ENCODE measurements at places on chromosomes 2 and 18.

DNA sequence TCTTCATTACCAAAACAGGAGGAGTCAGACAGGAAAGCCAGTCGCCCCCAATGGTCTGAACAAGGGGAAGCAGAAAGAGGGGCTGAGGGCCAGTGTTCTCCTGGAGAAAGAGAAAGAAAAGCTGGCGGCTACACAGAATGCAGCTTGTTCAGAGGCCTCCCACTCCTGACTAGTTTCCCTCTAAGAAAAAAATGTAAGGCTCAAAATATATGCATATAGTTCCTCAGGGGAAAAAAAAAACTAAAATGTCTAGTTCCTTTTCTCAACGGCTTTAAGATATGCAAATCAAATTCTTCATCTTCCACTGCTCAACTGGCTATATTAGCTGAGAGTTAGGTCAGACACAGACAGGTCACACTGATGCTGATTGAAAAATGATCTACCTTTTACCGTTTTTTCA, 18.6 kb downstream of the MBOAT2 start:
- DNase-seq, result no peak

GRCh38 chr18:5250603-5251002, 44.9 kb downstream of the ZBTB14 start:
- DNase-seq, result no peak

- DNase-seq, result no peak
Measured at GRCh38 chr18:21439431-21439846, 161.1 kb downstream of the ESCO1 start.

DNA sequence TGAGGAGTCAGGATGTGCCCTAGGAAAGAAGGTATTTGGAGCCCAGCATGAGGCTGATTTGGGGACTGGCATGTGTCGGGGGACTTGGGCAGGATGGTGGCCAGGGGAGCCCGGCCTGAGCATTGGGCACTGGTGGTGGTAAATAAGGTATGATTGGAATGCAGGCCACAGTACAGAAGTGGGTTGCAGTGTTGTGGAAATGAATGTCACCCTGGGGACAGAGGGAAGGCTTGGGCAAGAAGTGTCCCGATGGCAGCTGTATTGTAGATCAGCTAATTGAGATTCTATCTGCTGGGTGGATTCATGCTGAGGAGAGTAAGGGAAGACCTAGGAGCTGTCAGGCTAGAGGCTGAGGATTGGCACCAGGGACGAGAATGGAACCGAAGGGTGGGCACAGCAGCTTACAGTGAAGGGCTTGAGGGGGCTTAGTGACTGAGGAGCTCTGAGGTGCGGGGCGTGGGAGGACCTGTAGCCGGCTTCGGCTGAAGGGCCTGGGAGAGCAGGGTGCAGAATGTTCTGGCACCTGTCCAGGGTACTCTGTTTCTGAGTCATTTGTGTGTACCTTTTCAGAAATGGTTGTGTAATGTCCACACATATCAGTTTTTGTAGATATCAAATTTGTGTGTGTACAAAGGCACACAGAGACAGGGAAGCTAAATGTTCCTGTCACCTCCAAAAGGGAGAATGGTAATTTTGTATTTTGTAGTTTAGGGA, 170.2 kb downstream of the PRKCE start:
- DNase-seq, result no peak

DNA sequence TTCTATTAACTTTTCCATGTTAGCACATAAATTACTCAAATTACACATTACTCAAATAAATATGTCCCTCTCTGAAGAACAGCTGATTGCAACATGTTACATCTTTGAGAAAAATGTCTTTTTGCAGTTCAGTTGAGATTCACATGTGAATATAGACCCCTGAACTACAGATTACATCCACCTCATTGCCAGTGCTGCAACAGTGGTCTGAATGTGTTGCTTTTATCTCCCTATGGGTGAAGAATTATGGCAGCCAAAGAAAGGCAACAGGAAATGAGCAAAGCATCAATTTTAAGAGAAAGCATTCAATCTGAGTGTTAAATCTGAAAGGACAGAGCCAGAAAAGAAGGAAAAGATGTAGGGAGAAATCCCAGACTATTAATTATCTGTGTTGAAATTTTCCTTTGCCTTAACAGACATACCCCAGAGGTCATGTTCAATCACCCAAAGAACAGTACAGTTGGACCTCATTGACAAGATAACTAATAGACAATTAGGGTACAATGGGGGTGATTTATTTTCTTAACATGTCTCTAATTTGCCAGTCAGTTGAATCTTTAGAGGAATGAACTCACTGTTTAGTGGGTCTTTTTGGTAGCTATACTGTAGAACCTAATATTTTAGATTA, 620.2 kb downstream of the CPS1 start:
- DNase-seq, result no peak

DNA sequence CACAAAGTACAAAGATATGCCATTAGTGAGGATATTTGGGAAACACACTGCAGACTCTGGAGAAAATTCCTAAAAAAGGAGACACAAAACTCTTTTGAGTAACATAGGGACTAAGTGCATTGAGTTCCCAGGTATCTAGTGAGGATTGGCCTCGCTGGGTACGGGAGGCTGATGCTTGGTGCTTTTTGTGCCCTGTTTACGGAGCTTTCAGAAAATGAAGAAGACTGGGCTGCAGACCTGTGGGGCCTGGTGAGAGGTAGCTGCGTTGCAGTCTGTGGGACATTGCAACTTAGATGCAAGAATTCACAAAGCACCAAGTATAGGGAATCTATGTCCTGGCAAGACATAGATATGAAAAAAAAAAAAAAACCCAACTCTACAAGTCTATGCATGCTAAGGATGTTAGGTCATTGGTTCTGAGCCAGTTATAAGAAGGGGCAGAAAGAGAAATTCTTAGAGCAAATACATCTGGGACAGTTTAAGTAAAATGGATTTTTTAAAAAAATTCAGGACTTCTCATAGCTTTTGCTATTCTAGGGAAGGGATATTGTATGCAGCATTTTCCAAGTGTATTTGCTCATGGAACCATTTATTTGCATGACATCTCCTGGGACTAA, 156.0 kb downstream of the SLC4A3 start:
- no peak for DNase-seq

DNA sequence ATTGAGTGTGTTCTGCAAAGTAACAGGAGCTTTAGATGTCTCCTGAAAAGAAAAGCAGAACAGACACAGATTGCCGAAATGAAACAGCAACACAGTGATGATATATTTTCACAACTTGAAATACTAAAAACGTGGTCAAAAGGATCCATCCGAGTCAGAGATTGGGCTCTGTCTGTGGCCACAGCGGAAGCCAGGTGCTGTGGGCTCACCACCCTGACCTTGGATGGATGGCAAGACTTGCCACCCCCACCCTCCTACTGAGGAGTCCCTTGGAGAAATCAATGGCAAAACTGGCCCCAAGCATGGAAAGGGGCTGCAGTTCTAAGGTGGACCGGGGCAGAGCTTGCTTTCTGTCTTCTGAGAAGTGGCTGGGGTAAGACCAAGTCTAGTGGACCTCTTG, 31.4 kb upstream of the ACKR3 start:
- DNase-seq, result peak; percentile 28

DNA sequence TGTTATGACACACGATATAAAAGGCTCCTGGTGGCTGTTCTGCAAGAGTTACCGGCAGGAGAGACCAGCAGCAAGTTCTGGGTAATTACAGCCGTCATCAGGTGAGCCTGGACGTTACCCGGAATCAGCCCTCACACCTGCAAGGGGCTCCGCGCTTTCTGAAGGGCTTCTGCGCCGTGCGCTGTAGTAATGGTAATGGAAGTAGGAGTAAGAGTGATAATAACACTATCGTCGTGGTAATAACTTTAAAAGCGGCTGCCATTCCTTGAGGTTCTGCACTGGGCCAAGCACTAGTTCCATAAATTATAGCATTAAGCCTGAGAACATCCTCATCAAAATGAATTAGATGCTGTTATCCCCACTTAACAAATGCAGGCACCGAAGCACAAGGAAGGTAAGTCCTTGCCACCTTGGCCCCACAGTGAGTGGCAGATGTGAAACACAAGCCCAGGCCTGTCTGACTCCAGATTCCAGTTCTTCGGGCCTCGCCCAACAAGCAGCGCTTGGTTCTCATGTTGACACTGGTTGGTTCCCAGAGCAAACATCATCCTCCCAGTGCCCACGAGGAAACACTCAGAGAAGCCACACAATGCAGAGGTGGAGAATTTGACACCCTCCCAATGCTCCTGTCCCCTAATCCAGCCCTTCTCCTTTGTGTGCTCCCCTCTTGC, 205.2 kb downstream of the EIPR1 start:
- no peak for DNase-seq

DNA sequence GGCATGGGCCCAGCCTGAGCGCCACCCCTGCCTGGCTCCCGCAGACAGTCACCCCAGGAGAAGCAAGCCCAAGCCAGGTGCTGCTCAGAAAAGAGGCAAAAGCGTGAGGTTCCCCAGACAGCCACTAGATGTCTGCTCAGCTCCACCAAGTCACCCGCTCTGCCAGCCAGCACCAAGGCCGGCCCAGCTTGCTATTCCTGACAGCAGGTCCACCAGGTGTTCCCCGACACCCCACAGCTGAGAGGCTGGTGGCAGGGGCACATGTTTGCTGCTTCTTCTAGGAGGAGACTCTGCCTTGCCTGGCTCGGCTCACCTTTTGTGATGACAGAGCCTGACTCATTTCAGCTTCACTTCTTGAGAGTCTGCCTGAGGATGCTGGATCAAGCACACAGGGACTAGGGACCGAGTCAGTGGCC, 206.7 kb downstream of the MGAT5 start:
- DNase-seq, result peak; percentile 59

DNA sequence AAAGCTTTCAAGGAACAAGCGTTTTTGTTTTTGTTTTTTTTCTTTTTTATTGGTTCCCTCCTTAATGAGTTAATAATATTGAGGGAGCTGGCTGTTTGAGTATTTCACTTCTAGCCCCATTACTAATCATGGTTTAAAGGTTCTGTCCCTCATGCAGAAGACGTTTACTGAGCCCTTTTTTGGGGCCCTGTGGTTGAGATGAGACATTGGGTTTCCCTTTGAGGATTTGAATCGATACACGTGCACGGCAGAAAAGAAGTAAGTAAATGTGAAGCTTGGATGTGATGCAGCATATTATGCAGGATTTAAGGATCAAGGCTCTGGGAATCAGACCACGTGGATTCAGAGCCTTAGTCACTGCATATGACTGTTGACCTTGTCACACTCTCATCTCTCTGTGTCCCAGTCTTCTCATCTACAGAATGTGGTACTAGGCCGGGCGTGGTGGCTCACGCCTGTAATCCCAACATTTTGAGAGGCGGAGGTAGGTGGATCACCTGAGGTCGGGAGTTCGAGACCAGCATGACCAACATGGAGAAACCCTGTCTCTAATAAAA, 1.0 kb upstream of the CHST10 start:
- DNase-seq, result no peak

DNA sequence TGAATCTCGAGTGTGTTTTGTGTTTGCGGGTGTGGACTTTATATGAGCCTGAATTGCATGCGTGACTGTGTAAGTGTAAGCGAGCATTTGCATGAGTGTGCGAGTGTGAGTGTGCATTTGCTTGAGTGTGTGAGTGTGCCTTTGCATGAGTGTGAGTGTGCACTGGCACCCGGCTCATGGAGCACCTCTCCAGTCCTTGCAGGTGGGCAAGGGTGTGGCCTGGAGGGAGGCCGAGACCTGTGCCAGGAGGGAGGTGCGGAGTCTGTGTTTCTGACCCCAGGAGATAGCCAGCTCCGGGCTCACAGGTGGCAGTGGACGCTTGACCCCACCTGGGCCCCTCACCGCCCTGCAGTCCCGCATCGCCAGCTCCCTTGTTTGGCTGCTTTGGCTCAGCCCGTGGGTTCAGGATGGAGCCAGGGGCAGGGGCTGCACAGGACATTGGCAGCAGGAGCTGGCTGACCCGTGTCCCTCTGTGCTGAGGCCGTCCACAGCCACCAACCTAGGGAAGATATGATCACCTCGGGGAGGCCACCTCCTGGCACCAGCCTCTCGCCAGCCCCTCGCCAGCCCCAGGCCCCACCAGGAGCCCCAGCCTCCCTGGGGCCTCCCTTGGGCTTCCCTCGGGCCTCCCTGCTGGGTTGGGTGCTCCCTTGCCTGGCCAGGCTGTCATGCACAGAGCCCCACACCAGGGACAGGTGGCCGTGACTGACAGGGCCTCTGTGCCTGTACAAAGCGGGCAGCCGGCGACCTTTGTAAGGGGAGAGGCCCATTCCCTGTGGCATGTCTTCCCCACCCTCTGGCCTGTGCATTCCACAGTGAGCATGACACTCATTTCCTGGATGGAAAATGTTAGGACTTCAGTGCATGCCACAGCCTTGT, 81.6 kb downstream of the PTGR3 start:
- no peak for DNase-seq

GRCh38 chr2:189505492-189505891, 64.2 kb downstream of the WDR75 start:
- DNase-seq, result no peak

DNA sequence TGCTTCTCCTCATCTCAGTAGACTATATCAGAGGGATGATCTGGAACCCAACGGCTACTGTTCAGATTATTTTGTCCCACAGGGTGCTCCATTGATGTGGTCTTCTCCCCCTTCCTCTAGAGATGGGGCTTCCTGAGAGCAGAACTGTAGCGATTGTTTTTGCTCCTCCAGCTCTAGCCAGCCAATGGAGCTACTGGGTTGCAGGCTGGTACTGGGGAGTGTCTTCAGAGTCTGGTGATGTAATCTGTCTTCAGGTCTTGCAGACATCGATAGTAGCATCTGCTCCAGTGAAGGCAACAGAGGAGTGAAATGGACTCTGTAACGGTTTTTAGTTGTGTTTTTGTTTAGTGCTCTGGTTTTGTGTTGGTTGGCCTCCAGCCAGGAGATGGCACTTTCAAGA, 621.9 kb downstream of the RNF144A start:
- no peak for DNase-seq

DNA sequence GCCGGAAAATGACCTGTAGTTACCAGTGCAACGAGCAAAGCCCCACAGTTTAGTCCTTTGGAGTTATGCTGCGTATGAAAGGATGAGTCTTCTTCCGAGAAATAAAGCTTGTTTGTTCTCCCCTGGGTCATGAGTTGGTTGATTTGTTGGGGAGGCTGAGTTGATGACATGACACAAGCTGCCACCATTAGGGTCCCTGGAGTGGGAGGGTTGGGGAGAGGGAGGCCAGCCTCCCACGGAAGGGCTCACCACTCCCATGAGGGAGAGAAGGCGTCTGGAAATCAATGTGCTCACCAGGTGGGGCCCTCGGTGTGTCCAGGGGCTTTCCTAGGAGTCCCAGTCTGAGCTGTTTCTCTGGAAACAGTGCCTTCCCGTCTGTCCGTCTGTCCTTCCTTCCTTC, 7.4 kb upstream of the DGKD start:
- DNase-seq, result no peak

- no peak for DNase-seq
Measured at GRCh38 chr18:22448238-22448637, 30.5 kb upstream of the CTAGE1 start.

DNA sequence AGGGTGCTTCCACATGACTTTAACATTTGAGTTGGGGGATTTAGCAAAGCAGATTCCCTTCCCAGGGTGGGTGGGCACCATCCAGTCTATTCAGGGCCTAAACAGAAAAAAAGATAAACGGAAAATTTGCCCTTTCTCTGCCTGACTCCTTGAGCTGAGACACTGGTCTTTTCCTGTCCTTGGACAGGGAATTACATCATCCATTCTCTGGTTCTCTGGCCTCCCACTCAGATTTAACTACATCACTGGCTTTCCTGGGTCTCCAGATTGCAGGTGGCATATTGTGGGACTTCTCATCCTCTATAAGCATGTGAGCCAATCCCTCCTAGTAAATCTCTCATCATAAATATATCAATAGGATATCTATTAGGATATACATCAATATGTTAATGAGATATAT, 25.8 kb downstream of the CAPN13 start:
- DNase-seq, result no peak

- no peak for DNase-seq
Measured at GRCh38 chr2:188292348-188293239, 920 bp downstream of the GULP1 start.
